Progenitor cell of endocrine pancreas (in vitro differentiated cells): ENCODE measurements at places on chromosomes 1 and 21.

DNA sequence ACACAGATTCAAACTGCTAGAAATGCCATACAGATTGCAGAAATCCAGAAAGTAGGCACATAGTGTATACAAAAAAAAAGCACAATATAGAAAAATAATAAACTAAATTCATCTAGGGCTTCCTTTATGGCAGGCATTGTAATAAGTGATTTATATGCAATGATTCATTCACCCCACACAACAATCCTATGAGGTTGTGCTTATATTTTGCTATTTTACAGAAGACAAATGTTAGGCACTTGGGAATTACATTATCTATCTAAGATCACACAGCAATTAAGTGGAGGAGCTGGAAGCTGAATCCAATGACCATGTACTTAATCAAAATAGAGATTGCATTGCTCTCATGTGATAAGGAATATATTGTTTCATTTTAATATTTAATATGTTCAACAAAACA, 225.7 kb upstream of the KCNK2 start:
- no peak for DNase-seq

DNA sequence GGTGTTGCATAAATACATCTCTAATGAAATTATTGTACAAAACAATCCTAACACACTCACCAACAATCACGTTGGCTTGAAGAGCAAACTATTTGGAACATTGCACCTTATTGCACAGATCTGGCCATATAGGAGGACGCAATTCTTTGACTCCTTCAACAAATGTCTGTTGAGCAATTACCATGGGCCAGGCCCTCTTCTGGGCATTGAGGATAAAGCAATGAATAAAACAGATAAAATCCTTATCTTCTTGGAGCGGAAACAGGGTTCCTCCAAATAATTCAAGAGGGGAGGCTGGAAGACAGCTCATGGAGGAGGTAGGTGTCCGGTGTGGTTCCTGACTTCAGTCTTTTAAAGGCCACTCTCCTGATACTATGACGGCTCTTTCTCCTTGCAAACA, 43.3 kb downstream of the PAX7 start:
- DNase-seq, result no peak

DNA sequence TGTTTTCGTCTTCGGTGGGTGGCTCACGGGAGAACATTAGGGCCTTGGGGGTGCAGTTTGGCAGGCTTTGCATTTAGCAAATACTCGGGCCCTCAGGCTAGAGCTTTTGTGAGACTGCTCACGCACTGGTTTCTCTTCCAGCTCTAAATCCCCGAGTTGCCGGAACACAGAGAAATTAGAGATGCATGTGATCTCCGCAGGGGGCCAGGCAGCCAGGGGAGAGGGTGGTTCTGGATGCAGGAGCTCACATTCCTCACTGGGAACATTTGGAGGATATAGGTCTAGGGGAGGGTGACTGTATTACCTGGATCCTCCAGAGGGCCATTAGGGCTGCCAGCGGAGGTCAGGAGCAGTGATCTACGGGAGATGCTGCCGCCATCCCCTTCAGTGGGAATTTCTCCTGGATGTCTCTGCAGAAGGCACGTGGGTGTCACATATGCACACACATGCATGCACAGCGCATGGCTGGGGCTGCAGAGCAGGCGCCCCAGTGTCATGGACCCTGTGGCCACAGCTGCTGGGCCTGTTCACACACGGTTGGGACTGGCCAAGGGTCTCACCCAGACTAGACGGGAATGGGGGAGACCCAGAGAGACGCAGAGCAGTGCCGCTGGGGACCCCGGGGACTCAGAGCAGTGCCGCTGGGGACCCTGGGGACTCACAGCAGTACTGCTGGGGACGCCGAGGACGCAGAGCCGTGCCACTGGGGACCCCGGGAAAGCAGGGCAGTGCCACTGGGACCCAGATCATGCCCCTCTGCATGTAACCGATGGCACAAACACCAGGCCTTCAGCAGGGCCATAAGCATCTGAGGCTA, 258.7 kb downstream of the CAMTA1 start:
- DNase-seq, result no peak

DNA sequence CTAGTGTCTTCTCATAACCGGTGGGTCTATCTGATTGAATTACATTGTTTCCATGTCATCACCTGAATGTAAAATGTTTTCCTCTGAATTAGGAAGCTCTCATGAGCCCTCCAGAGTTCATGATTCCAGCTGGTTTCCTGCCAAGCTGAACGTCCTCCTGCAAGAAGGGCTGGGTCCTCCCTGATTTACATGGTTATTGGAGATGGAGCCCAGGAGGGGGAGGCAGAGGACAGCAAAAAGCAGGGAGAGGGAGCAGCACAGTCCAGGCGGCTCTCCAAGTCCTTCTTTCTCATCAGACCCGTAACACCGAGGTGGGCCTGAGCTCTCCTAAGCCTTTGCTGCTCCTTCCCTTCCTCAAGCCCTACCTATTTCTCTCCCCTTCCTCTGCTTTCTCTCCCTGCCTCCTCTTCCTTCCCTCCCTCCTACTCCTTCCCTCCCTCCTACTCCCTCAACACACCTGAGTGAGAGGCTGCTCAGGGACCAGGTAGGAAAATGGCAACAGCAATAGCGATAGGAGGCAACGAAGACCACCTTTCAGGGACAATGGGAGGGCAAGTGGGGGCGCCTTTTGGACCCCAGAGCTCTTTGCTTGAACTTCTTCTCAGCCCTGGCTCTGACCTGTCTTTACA, 265.9 kb downstream of the PRDM2 start:
- peak; percentile 35 for DNase-seq

DNA sequence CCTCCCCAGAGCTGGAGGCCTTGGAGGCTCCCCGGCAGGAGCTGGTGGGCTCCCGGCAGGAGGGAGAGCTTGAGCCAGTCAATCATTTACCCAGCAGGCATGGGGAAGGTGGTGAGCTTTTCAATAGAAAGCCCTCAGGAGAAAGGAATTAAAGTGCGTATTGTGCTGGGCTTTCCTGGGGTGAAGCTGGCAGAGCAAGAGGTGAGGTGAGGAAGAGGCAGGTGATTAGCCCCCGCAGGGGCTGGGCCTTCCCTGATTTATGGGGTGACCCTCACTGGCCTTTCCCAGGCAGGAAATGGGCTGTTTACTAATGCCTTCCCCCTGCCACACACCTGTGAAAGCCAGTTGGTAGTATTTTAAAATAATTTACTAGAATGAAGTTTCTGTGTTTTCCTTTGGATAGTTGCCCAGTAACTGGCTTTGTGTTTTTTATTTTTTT, 25.8 kb downstream of the CLDN14 start:
- no peak for DNase-seq

- DNase-seq, result peak; percentile 65
These were observed at the start of gene SOX13 for GRCh38 chr1:204072931-204073836. SOX13 (plus strand) TSS chr1:204073115; CDS start chr1:204112916, 39,801 bp downstream.

- DNase-seq, result no peak
These were observed 51.3 kb downstream of the KRTAP19-8 start for GRCh38 chr21:30986965-30987364.

DNA sequence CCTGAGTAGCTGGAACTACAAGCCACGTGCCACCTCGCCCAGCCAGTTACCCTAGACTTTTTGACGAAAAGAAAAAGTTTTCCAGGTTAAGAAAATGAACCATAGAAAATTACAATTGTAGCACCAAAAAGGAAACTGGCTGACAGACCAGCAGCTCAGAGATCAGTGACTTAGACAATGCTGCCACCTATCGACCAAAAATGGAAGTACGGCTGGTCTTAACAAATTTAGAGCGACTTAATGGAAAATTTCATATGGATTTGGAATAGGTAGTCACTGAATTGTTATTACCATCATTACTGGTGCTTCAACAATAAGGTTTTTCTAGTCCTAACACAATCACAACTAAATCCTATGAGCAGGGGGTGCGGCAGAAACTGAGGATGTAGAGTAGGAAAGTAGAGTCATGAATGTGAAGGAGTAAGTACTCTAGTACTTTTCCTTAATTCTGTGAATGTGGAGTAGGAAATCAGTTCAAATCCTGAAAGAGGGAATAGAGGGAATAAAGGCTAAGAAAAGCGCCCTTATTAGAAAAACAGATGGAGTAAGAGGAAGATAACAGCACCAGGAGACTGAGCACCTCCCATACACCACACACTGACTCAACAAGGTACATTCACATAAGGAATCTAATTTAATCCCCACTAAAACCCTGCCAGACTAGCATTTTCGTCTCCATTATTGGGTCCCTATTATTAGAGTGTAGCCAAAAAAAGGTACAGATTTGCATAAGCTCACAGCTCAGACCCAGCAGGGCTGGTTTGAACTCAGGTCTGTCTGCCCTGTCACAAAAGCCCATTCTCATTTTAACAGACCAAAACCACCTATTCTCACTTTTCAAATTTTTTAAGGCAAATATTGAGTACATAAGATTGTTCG, 37.9 kb upstream of the MGST3 start:
- peak; percentile 68 for DNase-seq

DNA sequence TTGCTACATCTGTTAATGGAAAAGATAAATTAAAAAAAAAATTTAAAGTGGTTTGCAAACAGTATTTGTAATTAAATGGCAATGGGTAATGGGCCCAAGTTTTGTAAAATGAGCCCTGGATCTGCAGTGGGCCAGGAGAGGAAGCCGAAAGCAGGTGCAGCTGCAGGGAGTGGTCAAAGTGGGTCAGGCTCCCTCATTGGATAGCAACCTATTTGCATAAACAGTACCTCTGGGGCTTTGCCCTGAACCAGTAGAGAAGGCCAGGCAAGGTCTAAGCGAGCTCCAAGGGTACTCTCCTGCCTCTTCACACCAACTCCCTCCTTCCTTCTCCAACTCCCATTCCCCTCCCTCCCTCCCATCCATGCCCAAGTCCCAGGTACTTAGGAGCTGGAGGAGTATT, 138.9 kb downstream of the HMGB4 start:
- no peak for DNase-seq

- no peak for DNase-seq
These were observed 22.5 kb downstream of the ZNF670 start for GRCh38 chr1:247056071-247056470.

DNA sequence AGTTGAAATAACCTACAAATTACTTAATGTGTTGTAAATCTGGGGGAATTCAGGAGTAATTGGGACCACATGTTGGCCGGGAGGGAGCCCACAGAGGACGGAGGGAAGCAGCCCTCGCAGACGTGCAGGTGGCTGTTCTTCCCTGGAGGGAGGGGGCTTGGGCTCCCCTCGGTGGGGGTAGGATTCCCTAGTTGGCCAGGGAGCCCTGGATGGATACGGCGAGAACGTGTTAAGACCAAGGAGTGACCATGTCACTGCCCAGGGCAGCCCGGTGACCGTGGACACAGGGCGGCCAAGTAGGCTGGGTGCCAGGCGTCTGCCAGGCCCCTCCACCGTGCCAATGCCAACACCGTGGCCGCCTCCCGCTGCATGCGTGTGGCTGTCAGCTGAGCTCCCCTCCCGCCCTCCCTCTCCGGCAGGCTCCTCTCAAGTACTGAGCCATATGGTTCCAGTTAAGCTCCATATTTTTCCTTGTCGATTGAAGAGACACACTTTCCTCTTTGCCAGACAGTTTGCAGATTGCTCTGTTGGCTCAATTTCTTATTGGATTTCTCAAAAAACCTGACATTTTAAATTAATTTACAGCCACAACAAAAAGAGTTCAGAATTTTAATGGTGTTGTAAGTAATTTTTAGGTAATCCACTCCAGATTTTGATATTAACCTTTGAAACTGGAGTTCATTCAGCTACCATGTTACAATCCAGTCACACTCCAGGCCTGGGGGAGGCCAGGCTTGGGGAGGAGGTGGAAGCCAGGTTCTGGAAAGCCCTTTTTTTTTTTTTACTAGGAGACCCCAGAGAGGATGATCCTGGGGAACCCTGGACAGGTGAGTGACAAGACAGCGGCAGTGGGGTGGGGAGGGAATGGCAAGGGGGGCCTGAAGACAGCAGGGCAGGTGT, 71.2 kb downstream of the CASZ1 start:
- no peak for DNase-seq

GRCh38 chr1:9700340-9700739, 48.8 kb downstream of the PIK3CD start:
- DNase-seq, result no peak

- DNase-seq, result peak; percentile 35
These were observed 52.3 kb downstream of the RHBG start for GRCh38 chr1:156421062-156421938.

- DNase-seq, result no peak
These were observed 126.9 kb downstream of the CASZ1 start for GRCh38 chr1:10669570-10669969.

GRCh38 chr21:35770101-35770945, 290.0 kb downstream of the SETD4 start:
- no peak for DNase-seq

DNA sequence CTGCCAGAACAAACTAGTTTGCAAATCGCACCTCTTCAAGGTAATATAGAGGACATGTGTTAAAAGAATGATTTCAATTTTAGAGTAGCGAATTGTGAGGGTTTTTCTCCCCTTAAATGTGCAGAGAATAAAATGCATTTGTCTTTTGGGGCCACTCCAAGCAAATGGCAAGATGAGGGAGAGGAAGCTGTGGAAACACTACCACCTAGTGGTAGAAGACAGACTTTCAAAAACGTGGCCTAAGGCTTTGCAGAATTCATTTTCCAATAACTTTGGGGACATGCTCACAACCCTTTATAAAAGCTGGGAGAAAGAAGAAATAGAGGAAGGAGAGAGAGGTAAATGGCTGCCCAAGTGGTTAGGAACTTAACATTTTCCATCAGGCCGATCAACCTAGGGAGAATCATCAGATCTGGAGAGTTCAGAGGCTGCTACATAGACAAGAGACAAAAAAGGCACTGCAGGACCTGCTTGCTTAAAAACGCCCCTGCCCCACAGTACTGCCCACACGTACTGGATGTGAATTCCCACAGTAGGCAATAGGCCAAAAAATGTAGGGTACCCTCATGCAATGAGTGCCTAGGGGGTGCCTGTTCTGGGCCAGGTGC, 15.7 kb upstream of the RCAN1 start:
- no peak for DNase-seq

DNA sequence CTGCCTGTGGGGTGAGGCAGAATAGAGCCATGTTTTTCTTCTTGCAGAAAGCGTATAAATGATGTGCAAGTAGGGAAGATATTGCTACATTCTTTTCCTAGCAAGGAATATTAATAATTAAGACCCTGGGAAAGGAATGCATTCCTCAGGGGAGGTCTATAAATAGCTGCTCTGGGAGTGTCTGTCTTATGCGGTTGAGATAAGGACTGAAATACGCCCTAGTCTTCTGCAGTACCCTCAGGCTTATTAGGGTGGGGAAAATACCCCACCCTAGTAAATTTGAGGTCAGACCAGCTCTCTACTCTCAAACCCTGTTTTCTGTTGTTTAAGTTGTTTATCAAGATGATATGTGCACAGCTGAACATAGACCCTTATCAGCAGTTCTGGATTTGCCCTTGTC, 155.9 kb upstream of the HMCN1 start:
- no peak for DNase-seq

GRCh38 chr1:165060285-165060793, 296.2 kb downstream of the LMX1A start:
- DNase-seq, result no peak
